Mesothelial cell of epicardium (in vitro differentiated cells): ENCODE measurements at places on chromosomes 16 and 17. TPM values are rescaled to one million over a fixed set of nuclear protein-coding genes. Genes with fewer than 3 reads are reported as not detected.

Gene PERCC1
- total RNA-seq: not detected in 3 replicates

Gene PDE6G
- 0.59 to 1.4 TPM (median 1.00 TPM) in 3 replicates for total RNA-seq

Gene CD300H
- not detected in 3 replicates for total RNA-seq

Gene TEKT1
- not detected in 3 replicates for total RNA-seq

Gene UQCRC2
- 197 to 221 TPM (median 199 TPM) in 3 replicates for total RNA-seq

Gene RSKR
- 24.0 to 31.3 TPM (median 26.3 TPM) in 3 replicates for total RNA-seq

Gene HOXB5
- 28.6 to 32.4 TPM (median 31.1 TPM) in 3 replicates for total RNA-seq

Gene KCNJ18
- not detected in 3 replicates for total RNA-seq

Gene RAPGEFL1
- total RNA-seq: 23.1 to 28.2 TPM (median 23.8 TPM) in 3 replicates

Gene MYH2
- not detected in 3 replicates for total RNA-seq

Gene CD300LG
- 0.18 TPM in 1 of 3 replicates, not detected in the others for total RNA-seq

Gene GP1BA
- not detected in 3 replicates for total RNA-seq

Gene TMEM231
- total RNA-seq: 9.2 to 13.0 TPM (median 10.8 TPM) in 3 replicates

Gene GPR142
- total RNA-seq: 0.18 TPM in 1 of 3 replicates, not detected in the others

Gene ARHGDIG
- 3.6 to 4.8 TPM (median 4.7 TPM) in 3 replicates for total RNA-seq

Gene SDR42E2
- total RNA-seq: 0.09 TPM in 2 of 3 replicates, not detected in the other

Gene KCNJ2
- total RNA-seq: 22.8 to 28.4 TPM (median 26.8 TPM) in 3 replicates

Gene SOX8
- total RNA-seq: 4.7 to 6.0 TPM (median 5.1 TPM) in 3 replicates

Gene GPATCH8
- 75.6 to 77.1 TPM (median 76.3 TPM) in 3 replicates for total RNA-seq

Gene CACNG1
- 0.18 to 0.23 TPM (median 0.20 TPM) in 3 replicates for total RNA-seq

Gene ZNF629
- 40.8 to 41.6 TPM (median 41.4 TPM) in 3 replicates for total RNA-seq

Gene CLDN6
- 257 to 267 TPM (median 260 TPM) in 3 replicates for total RNA-seq

Gene BIRC5
- 22.8 to 23.8 TPM (median 22.9 TPM) in 3 replicates for total RNA-seq

Gene NPIPA1
- total RNA-seq: 261 to 262 TPM (median 262 TPM) in 3 replicates

Gene KCNG4
- total RNA-seq: not detected in 3 replicates

Gene SMIM5
- 0.95 to 1.7 TPM (median 1.5 TPM) in 3 replicates for total RNA-seq

Gene SLC22A31
- 1.1 to 1.7 TPM (median 1.1 TPM) in 3 replicates for total RNA-seq

Gene CDRT4
- total RNA-seq: 34.1 to 39.7 TPM (median 34.8 TPM) in 3 replicates

Gene TLCD1
- total RNA-seq: 2.3 to 3.8 TPM (median 3.3 TPM) in 3 replicates

Gene CHRNE
- 1.5 to 1.9 TPM (median 1.7 TPM) in 3 replicates for total RNA-seq

Gene ARSG
- total RNA-seq: 7.8 to 11.4 TPM (median 9.0 TPM) in 3 replicates

Gene ASPA
- total RNA-seq: 0.07 to 0.16 TPM in 2 of 3 replicates, not detected in the other

Gene SEZ6
- not detected in 3 replicates for total RNA-seq

Gene GSDMA
- total RNA-seq: not detected in 3 replicates

Gene TBC1D3L
- total RNA-seq: 55.1 to 59.1 TPM (median 55.9 TPM) in 3 replicates

Gene ENGASE
- 72.5 to 77.7 TPM (median 76.2 TPM) in 3 replicates for total RNA-seq

Gene MSLN
- total RNA-seq: 5.0 to 5.8 TPM (median 5.7 TPM) in 3 replicates

Gene KAT2A
- 86.2 to 87.5 TPM (median 86.4 TPM) in 3 replicates for total RNA-seq

Gene CRAMP1
- 42.5 to 44.8 TPM (median 43.2 TPM) in 3 replicates for total RNA-seq

Gene NPIPB6
- total RNA-seq: 6.6 to 8.7 TPM (median 8.2 TPM) in 3 replicates

Gene MAP1LC3B
- 39.6 to 41.6 TPM (median 41.2 TPM) in 3 replicates for total RNA-seq
